HCT116 (cell line): ENCODE measurements at places on chromosomes 1 and 21. TPM values are rescaled to one million over a fixed set of nuclear protein-coding genes. Genes with fewer than 3 reads are reported as not detected.

Gene VWA1
- total RNA-seq: 50.6 TPM

Gene KRTAP19-1
- not detected for total RNA-seq

Gene SELE
- total RNA-seq: not detected

Gene HTR6
- total RNA-seq: 0.57 TPM

Gene FCRL6
- not detected for total RNA-seq

Gene ATP1A4
- not detected for total RNA-seq

GRCh38 chr1:198467907-198468306 lies 72.6 kb downstream of the ATP6V1G3 start:
- no peak for DNase-seq

DNA sequence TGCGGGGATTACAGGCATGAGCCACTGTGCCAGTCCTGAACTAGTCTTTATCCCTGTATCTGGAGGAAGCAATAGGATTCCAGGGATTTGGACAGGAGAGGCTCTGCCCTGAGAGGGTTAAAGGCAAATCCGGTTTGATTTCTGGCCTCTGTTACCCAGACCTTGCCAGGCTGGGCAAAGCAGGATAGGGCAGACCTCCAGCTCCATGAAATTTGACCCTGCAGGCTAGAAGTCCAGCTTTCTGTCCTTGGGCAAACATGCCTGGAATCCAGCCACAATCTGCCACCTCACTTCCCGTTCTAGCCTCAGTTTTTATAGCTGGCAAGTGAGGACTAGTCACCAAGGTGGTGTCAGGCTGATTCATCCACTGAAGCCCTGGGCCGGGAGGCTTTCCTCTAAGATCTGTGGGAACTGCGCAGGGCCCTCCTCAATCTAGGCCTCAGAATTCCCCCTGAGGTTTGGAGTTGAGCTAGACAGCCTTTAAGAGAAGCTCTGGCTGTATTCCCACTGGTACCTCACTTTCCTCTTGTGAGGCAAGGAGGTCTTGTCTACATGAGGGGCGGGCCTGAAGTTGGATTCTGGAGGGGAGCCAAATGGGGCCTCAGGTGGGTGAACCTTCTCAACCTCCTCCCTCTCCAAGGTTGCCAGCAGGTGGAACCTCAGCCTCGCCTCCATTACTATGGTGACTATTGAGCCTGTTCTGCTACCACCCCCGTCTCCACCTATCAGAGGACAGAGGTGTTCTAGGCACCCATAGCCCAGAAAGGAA lies 7.0 kb upstream of the P3R3URF start:
- DNase-seq: peak; percentile 98

DNA sequence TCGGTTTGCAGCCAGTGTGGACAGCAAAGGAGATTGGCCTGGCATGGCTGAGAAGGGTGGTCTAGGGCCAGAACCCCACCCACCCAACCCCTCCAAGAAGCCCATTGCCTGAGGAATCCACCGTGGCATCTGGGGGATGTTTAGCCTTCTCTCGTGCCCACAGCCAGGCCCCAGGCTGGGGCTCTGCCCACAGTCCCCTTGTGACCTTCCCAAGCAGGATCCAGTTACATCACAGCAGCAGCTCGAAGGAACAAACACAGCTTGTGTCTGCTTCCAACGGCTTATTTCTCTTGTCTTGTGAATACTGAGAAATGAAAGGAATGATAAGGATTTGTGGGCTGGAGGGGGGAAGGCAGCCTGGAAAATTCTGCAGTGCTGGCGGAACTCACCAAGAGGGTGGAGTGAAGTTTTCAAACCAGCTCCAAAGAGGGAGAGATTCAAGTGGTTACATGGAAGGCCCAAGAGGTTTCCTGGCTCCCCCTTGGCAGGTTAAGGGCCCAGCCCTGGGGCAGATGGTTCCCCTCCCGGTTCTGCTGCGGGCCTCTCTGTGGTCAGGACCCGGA lies 61.6 kb downstream of the DHRS3 start:
- no peak for DNase-seq

GRCh38 chr1:43206600-43207228 lies 34.6 kb downstream of the CFAP57 start:
- DNase-seq: peak; percentile 68

DNA sequence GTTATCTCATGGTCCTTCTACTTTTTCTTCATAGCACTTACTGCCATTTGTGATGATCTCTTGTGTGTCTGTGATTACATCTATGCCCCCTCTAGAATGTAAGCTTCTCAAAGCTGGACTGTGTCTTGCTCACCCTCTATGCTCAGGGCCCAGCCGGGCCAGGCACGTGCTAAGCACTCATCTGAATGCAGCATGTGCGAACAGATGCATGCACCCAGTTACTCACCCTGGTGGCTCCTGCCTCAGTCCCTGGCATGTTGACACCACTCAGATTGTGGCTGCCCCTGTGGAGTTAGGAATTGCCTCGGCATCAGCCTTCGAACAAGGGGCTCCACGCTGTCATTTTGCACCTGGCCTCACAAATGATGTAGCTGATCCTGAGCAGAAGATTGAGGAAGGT lies 19.6 kb upstream of the PABPC4 start:
- no peak for DNase-seq

DNA sequence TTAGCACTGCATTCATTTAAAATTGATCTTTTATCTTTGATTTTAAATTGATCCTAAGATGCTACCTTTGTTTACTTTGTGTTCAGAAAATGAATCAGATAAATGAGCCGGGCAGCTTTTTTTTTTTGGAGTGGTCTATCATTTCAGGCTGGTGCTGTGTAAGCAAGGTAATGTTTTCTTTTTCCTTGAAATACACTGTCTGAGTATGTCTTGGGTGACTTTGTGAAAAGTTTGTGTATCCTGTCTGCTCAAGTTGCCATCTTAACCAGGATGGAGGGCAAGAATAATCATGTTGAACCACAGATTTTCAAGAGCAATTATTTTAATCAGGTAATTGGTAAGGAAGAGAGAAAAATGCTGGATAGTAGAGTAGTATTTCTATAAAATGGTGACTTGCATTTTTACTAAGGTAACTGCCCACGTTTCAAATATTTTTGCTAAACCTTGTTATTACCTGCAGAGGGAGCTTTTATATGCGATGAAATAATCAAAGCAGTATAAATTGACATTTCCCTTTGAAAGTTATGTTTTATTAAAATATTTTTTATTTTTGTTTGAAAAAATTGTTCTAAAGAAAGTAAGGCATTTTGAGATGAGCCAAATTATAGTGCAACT lies 11.1 kb downstream of the ADGRL2 start:
- DNase-seq: peak; percentile 1

DNA sequence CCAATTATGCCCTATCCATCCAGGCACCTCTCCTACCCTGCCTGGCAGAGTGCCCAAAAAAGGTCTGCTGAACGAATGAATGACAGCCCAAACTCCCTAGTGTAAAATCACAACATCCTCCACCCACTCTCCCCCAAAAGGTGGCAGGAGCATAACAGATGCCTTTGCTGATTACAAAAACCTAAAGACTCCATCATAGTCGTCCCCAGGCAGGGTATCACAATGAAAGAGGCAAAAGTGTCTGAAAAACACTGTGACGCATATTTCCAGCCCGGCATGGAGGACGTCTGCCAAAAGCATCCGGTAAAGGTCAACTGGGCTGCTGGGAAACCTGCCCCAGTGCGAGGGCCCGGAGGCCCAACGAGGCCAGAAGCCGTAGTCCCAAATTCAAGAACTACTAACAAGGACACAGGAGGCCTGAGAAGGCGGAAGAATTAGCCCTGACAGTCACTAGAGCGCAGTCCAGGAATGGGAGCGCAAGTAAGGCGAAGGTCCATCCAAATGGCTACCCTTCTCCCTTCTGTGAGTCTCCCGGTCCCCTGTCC lies 576 bp downstream of the SMIM12 start:
- no peak for DNase-seq

GRCh38 chr1:168320800-168321450 lies 40.2 kb downstream of the TBX19 start:
- peak; percentile 71 for DNase-seq

DNA sequence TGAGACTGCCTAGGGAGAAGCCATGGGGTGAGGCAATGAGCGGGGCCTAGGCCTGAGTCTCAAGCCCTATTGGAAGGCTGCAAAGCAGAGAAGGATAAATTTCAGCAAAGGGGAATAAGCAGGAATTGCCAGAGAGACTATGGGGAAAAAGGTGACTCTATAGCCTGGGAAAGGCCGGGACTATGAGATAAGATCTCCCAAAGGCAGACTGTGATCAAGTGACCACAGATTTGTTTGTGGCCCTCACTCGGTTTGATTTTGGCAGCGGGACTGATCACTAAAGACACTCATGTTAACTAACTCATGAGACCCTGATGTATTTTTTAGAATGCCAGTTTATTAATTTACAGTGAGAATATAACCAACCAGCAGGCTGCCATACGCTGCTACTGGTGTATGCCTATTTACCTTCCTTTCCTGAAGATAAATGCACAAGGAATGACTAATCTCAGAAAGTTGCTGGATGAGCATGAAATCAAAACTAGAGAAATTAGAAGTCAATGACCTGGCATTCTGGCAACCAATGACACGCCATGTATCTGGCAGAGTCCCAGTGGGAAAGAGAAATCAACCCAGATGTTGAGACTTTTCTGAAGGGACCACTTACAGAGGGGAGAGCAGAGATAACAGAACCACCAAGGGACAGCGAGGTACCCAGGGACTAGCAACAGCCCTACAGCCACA lies 4.3 kb downstream of the HSF2BP start:
- no peak for DNase-seq

DNA sequence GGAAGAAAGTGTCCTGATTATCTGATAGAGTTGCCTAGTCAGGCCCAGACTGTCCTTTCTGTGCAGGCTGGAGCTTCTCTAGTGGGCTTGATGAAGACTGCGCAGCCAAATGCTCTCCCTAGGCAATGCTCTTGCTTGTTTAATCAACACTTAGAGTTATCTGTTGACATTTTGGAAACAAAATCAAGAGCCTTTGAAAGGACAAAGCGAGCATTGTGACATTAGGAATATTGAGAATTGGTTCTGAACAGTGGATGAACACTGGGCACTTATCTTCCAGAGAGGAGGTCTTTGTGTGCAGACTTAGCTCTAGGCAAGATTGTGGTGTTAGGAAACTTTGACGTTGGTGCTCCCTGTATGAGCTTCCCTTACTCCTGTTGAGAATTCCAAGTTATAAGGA lies 94.5 kb downstream of the DNTTIP2 start:
- no peak for DNase-seq

GRCh38 chr1:73998348-73998959 lies 199.5 kb downstream of the LRRIQ3 start:
- DNase-seq: peak; percentile 8

DNA sequence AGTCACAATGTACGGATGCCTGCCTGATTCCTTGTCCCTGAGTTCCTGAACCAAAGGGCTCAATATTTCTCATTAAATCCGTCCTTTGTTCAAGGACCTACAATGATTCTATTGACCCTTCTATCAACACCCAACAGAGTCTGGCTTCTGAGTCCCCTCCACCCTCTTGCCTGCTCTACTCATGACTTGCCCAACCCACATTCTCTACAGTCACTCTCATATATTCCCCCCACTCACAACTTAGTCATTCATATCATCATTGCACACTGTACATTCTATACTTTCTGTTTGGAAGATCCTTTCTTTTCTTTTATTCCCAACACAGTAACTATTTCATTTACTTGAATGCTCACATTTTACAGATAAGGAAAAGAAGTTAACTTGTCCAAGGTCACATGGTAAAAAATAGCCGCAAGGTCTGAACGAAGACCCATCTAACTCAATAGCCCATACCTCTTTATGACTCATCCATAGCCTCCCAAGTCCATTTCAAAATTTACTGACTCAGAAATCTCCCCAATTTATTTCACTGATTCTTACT lies 3.6 kb downstream of the OTUD7B start:
- no peak for DNase-seq

GRCh38 chr1:17920881-17921640 lies 165.9 kb downstream of the ACTL8 start:
- DNase-seq: no peak

DNA sequence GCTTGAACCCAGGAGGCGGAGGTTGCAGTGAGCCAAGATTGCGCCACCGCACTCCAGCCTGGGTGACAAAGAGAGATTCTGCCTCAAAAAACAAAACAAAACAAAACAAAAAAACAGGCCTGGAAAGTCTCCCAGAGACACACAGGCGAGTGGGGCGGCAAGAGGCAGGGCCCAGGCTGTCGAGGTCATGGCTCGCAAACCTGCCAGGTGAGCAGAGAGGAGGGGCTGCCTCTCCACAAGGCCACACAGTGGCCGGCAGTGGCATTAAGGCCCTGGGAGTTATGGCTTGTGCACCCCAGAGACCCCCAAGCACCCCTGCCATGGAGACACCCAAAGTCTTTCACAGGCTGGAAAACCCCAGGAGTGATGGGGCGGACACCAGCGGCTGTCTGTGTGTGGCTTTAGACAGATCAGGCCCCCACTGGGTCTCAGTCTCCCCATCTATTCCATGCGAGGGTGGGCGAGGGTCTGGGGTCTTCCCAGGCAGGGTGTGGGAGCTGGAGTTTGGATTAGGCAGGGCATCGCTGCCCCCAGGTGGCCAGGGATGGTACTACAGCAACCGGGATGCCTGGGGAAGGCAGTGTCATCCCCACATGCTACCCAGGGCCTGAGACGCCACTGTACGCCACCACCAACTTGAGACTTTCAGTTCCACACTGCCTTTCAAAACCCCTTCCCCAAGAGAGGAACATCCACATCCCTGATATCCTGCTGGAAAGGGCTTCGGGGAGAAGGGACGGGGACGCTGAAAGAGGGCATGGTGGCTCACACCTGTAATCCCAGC lies 7.3 kb upstream of the CTRC start:
- no peak for DNase-seq

DNA sequence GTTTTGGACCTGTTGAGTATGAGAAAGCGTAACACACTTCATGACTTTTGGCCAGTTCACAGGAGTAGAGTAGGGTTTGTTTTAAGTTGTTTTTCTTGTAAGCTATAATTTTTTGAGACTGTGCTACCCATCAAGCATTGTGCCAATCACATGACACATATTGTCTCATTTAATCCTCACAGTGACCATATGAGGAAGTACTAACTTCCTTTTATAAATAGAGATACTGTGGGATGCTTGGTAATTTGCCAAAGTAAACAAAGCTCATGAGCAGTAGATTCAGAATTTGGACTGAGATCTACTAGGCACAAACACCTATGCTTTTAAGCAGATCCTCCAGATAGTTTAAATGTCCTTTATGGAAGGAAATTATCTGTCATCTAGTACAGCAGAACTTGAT lies 178.3 kb downstream of the CACNA1E start:
- no peak for DNase-seq

DNA sequence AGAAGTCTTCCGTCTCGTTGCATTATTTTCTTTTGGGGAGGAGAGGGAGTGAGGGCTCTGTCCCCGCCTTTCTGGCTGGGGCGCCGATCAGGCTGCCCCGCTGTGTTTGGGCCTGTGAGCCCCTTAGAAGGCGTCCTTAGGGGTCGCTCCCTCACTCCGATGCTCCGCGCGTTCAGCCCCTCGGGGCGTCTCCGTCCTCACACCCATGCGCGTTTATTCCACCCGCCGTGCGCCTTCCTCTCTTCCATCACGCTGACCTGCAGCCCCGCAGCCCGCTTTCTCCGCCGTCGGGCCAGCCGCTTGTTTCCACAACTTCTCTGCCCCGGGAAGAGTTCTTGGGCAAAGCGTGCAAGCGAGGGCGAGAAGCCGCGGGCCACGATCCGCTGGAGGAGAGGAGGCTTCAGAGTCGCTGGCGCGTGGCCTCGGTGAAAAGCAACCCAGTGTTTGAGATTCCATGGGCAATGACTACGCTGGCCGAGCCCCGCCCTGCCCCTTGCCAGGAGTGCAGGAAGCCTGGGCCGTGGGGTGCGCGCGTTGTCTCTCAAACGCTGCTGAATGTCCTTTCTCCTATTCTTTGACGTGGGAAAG lies 27.7 kb downstream of the TRIM11 start:
- no peak for DNase-seq
